RCC 7860 (cell line): ENCODE measurements at places on chromosomes 5 and 9.

DNA sequence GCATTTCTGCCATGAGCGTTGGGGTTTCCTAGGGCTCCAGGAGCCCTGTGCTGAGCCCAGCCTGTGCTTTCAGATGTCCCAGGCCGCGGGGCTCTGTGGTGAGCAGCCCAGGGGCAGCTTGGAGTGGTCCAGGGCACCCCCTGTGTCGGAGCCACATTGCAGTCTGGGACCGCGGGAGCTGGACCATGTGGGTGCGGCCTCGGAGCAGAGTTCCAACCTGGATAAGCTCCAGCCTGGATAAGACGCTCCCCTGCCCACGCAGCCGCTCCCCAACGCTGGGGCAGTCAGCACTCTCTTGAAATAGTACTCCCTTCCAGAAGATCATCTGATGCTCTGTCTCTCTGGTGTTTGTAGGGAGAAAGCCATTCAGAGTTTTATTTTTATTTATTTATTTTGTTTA is 111.1 kb downstream of the WNK2 start:
- DNase-seq = no peak

GRCh38 chr5:111865356-111865755 is 108.4 kb upstream of the NREP start:
- DNase-seq = no peak

DNA sequence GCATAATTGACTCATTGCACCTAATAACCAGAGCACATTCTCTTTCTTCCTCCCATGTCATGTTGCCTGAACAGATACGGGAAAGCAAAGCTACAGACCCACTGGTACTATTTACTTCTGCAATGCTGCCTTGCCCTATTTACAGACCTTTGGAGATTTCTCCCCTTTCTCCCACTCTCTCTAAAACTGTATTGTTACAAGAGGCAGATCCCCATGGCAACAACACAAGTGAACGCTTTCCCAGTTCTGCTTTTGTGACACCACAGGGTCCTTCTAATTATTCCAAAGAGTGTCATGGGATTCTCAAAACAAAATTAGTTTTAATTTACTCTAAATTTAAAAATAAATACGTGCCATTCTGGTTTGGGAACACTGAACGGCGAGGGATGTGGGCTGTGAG is 104.7 kb downstream of the KCTD16 start:
- no peak for DNase-seq

DNA sequence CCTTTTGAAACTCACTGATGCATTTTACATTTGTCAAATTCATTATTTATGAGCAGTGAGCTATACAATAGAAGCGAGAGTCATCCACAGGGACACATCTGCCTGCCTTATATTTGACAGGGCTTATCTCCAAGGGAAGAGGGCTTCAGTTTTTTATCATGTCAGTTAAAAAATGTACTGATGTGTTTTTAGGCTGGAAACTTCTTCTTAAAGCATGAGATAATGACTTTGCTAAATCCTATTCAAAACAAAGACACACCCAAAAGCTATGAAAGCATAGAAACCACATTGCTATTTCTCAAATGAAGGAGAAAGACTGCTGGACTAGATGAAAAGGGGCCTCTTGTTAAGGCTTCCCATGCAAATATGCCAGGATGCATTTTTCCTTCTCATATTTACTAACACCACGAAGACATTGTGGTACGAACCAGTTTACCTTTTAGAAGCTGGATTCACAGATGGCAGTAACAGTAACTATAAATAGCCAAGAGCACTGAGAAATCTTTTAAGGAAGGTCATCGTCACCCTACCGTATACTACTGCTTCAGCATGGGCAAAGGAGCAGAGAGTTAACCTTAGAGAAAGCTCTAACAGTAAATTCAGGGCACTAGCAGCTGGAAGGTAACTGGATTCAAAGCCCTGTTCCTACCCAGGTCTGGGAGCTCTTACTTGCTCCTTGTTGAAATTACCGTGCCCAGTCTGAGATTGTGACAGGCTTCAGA is 86.3 kb upstream of the IFNK start:
- no peak for DNase-seq

DNA sequence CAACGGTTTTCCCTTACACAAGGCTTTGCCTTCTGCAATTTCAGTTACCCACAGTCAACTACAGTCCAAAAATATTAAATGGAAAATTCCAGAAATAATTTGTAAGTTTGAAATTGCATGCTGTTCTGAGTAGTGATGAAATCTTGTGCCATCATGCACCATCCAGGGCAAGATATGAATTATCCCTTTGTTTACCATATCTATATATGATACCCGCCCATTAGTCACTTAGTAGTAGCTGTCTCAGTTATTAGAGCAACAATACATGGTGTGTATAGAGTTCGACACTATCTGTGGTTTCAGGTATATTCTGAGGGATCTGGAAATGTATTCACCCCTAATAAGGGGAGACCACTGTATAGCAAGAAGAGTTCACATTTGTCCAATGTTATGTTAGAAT is 29.4 kb downstream of the ERBIN start:
- DNase-seq = no peak
